ENCODE measurements at places on chromosomes 12 and 14.

GRCh38 chr12:40565029-40565633 is 127.1 kb upstream of the CNTN1 start:
- DNase-seq: no peak

DNA sequence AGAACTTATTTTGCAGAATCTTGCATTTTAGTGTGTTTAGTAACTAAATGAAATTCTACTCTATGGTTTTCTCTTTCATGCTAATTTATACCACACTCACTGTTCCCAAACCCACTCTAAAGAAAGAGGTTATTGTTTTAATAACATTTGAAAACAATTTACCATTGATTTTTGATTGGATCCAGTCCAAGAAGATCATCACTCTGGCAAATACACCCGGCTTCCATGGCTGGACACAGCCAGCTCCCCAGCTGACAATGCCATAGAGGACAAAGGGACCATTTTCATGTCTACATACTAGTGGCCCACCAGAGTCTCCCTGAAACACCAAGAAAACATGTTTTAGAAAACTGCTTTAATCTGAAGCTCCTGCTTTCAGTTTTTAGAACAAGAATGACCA is 42.4 kb downstream of the OVCH1 start:
- no peak for DNase-seq

- DNase-seq: no peak
Observed at GRCh38 chr14:68797121-68797670, 4.3 kb upstream of the ZFP36L1 start.

GRCh38 chr12:101733166-101733565 is 6.1 kb downstream of the SYCP3 start:
- no peak for DNase-seq

DNA sequence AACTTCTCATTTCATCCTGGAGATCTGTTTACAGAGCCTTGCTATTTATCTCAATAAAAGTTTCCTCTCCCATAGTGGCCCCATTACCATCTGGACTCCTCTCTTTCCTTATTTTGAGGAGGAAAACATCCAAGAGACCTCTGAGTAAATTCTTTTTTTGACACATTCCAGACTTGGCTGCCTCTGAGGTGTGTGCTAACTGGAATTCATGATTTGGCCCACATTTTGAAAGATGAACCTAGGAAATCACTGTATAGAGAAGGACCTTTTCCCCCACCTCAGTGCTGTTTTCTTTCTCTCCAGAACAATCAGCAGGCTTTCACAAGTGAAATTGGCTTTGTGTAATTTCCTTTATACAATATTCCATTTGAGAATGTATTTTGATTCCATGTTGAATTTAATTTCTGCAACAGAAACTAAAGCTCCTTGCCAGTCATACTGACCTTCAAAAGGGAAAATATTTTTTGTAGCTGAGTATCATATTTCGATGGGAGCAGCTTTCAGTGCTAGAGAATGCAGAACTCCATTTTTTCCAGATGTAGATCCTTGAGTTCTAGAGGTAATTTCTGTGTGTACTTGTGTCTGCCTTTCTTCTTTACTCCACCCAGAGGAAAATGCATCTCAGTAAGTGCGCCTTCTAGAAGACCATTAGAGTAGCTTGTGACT is 244.9 kb upstream of the RGS6 start:
- DNase-seq: no peak

DNA sequence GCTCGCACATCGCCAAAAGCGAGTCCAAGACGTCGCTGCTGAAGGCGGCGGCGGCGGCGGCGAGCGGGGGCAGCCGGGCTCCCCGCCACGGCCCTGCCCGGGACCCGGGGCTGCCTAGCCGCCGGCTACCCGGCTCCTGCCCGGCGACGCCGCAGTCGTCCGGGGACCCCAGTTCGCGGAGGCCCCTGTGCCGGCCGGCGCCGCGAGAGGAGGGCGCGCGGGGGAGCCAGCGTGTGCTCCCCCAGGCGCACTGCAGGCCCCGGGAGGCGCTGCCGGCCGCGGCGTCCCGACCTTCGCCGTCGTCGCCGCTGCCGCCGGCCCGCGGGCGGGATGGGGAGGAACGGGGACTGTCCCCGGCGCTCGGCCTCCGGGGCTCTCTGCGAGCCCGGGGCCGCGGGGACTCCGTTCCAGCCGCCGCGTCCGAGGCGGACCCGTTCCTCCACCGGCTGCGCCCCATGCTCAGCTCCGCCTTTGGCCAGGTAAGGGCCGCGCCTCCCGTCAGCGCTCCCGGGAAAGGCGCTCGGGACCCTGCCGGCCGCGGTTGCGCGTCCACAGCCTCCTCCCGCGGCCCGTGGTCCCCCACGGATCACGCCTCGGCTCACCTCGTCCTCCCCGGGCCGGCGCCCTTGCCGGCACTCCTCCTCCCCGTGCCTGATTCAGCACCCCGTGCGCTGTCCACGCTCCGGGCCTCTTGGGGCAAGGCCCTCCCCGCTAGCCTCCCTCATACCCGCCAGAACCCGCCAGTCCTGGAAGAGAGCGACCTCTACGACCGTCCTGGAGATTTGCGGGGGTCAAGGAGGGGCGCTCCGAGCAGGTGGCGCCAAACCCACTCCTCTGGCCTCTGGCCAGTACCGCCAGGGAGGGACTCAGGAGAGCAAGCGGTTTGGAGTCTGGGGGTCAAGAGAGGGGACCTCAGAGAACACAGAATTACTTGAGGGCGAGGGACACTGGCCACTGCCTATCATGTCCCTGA is 721 bp downstream of the CABP1 start:
- DNase-seq: peak; percentile 43

- no peak for DNase-seq
Observed at GRCh38 chr14:101604935-101605780, 43.9 kb downstream of the DIO3 start.

GRCh38 chr14:105093431-105094192 is 28.4 kb upstream of the GPR132 start:
- peak; percentile 85 for DNase-seq

- no peak for DNase-seq
Observed at GRCh38 chr12:79920421-79921238, 14.3 kb downstream of the PPP1R12A start.

DNA sequence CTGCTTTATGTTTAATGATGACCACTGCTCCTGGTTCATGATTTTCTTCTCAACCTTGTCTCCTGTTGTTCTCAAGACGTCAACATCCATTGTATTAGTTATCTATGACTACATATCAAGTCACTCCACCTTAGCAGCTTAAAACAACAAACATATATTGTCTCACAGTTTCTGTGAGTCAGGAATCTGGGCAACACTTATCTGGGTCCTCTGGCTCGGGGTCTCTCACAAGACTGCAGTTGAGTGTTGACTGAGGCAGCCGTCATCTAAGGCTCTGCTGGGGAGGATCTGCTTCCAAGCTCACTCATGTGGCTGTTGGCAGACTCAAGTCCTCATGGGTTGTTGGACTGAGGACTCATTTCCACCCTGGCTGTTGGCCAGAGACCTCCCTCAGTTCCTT is 27.3 kb upstream of the FRS2 start:
- no peak for DNase-seq

DNA sequence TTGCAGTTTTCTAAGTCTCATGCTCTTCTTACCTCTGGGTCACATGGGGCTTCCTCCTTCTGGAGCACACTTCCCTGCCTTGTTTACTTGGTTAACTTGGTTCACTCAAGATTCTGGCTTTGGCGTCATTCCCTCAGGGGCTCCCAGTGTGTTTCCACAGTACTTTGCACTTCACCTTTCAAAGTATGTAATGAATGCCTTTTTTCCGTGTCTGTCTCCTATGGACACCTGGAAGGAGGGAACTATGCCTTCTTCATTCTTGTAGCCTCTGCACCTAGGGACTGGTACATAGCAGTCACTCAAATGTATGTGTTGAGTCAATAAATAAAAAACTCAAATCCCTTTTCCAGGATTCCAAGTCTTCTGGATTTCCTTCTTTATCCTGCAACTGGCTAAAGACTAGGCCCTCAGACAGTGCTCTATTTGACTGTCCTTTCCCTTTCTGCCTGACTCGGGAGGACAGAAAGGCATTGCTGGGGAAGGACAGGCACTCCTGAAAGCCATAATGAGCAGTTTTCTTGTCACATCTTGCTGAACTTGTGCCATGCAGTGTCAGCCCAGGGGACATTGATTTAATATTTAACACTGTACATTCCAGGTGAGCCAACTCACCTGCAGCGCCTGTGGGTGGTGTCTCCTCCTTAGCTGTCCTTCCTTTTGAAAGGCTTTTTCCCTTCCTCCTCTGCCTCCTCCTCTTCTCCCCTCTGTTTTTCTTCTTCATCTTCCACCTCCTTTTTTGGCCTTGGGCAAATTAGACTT is 12.8 kb downstream of the MYRFL start:
- DNase-seq: no peak

DNA sequence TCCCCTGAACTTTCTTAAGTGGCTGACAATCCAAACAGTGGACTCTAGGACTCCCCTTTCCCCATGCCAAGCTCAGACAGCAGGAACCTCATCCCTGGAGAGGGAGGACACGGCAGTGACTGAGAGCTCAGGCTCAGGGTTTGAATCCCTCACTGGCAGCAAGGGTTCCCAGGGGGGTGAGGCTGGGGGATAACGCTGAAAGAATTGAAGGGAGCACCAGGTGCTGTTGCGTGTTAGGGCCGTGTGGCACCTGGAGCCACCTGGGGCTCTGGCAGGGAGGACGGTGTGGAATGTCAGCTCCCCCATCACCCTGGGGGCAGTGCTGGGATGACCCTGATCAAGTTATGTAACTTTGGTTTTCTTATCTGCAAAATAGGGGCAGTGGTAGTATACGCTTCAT is 40.1 kb downstream of the ANO2 start:
- DNase-seq: no peak

GRCh38 chr14:49418789-49419188 is 167.4 kb downstream of the RPS29 start:
- no peak for DNase-seq

- DNase-seq: no peak
Observed at GRCh38 chr14:90828642-90829487, 12.6 kb upstream of the TTC7B start.
